ENCODE measurements at places on chromosomes 3 and 15.

DNA sequence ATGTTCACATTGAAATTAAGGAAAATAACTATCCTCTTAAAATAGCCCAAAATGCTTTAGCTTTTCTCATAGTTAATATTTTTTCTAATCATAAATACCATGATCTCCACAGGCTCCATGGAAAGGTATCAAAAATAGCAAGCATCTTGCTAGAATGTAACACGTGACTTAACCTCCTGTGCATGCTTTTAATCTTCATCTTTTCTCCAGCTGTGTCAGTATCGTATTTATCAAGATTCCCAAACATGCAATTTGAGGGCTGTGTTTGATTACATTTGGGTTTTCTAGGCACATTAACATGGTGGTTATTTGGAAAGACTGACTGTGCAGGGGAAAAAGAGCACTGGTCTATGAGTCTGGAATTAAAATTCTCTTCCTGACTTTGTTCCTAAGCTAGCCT lies 472.5 kb upstream of the MCTP2 start:
- DNase-seq = no peak

GRCh38 chr15:72365844-72366243 lies 10.0 kb downstream of the HEXA start:
- no peak for DNase-seq

GRCh38 chr3:142348460-142348859 lies 99.4 kb downstream of the XRN1 start:
- no peak for DNase-seq

- DNase-seq = peak; percentile 37
Observed at GRCh38 chr3:46089237-46090011, 62.1 kb upstream of the XCR1 start.

DNA sequence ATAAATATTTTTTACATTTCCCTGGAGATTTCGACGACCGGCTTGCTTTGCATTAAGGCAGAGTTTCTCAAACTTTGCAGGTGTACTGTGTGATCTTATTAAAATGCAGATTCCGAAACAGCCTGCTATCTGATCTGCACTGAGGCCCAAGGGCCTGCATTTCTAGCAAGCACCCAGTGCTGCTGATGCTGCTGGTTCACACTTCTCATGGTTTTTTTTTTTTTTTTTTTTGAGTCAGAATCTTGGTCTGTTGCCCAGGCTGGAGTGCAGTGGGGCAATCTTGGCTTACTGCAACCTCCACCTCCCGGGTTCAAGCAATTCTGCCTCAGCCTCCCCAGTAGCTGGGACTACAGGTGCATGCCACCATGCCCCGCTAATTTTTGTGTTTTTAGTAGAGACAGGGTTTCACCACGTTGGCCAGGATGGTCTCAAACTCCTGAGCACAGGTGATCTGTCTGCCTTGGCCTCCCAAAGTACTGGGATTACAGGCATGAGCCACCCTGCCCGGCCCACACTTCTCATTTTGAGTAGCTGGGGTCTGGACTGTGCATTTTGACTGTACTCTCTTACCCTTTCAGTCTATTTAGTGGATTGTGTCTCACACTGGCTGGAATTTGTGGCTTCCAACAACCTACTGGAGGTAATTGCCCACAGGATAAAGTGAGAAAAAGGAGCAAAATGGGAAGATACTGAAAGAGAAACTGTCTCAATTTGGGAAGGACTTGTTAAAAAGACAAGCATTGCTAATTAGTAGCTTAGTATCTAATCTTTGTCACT lies 94.1 kb downstream of the ITPR1 start:
- no peak for DNase-seq

DNA sequence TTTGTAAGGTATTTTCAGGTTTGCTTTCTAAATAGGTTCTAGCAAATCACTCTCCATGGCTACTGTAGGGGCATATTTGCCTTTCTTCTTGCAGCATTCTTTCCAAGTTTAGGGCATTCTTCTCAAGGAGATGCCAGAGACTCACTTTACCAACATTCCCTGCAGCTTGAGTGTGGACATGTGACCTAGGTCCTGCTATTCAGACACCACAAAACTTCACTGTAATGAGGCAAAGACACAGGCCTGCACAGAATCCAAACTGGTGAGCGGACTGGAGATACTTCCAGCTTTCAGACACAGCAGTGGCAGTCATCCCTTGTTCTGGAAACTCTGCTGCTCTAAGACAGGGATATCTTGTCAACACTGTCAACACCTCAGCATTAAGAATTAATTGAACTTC lies 146.4 kb upstream of the PFN2 start:
- no peak for DNase-seq

DNA sequence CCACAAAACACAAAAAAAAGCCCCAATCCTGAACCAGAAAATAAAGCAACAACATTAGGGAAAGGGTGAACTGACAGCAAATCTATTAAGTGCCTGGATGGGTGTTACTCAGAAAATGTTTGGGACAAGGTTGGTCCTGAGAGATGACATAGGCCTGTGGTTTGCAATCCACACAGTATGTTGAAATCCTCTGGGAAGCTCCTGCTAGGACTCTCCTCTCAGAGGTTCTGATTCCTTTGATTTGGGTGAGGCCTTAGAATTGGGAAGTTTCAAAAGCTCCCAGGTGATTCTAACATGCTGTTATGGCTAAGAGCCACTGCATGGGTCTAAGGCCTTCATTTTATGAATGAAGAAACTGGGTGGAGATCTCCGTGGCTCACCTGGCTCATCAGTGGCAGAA lies 18.4 kb downstream of the CLDN1 start:
- DNase-seq = no peak

- DNase-seq = no peak
Observed at GRCh38 chr3:25910105-25910504, 120.2 kb downstream of the OXSM start.

GRCh38 chr3:154089421-154090420 lies 31.5 kb upstream of the ARHGEF26 start:
- DNase-seq = no peak

DNA sequence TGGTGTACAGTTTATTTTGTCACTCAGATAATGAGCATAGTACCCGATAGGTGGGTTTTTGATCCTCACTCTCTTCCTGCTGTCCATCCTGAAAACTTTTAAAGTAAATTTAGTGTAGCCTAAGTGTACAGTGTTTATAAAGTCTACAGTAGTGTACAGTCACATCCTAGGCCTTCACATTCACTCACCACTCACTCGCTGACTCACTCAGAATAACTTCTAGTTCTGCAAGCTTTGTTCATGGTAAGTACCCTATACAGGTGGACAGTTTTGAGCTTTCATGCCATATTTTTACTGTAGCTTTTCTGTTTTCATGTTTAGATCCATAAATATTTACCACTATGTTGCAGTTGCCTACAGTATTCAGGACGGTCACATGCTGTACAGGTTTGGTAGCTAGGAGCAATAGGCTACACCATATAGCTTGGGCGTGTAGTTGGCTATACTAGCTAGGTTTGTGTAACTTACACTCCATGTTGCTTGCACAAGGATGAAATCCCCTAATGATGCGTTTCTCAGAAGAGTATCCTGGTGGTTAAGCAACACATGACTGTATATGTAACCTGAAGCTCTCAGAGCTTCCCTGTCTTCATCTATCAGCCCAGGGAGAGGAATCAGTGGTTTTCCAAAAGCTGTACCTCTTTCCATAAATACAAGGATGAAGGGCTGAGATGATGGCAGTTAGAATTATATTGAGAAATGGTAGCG lies 87.6 kb upstream of the SLC25A26 start:
- no peak for DNase-seq

GRCh38 chr3:166209701-166210100 lies 372.5 kb upstream of the BCHE start:
- DNase-seq = no peak

DNA sequence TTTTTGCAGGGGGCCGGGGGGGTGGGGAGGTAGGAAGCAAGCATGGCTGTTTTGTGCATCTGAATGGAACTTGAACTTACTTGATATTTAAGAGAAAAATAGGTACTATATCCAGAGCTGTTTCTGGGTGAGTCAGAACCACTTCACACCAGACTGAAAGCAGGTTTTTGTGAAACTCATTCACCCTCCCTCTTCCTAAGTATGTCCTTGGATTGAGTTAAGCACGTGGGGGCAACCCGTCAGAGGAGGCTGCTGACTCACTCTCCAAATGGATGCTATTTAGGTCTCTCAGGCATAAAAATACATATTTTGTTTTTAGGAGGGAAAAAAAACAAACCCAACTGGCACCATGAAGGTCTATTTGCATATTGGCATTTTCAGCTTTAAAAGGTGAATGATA lies 270.3 kb downstream of the RYR3 start:
- DNase-seq = peak; percentile 31

DNA sequence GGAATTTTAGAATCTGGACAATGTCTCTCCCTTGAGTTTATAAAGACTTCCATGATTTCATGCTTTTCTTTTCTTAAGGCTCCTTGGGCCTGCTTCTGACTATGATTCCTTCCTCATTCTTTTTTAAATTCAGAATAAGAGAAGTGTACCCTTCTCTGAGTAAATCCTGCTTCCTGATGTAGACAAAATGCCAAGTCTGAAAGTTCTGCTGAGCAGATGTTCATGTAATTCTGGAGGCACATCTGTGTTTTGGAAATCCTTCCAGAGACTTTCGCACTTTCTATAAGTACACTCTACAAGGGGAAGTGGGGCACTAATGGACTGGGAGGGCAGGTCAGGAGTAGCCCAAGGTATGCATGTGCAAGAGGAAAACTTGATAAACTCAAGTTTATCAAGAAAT lies 24.8 kb downstream of the TPM1 start:
- no peak for DNase-seq

DNA sequence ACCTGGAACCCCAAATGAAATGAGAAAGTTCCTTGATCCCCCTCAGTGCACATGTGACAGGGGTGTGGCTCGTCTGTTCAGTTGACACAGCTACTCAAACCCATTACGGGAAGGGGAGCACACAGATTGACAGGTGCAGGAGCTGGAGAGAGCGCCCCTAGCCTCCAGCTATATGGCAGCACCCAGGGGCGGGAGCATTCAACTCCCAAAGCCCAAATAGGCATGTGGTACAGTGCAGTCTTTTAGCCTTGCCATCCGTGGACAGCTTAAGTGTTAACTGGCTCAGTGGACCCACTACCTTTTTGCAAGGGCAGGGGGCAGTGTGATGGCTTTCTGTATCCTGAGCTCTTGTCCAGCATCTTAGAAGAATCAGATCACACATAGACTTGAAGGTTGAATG lies 1374.2 kb upstream of the ALCAM start:
- no peak for DNase-seq

- DNase-seq = no peak
Observed at GRCh38 chr3:162337630-162338029, 841.0 kb downstream of the OTOL1 start.

- no peak for DNase-seq
Observed at GRCh38 chr3:111592936-111593335, 2.2 kb downstream of the ZBED2 start.

- DNase-seq = no peak
Observed at GRCh38 chr15:81785181-81785580, 260.6 kb downstream of the MEX3B start.

DNA sequence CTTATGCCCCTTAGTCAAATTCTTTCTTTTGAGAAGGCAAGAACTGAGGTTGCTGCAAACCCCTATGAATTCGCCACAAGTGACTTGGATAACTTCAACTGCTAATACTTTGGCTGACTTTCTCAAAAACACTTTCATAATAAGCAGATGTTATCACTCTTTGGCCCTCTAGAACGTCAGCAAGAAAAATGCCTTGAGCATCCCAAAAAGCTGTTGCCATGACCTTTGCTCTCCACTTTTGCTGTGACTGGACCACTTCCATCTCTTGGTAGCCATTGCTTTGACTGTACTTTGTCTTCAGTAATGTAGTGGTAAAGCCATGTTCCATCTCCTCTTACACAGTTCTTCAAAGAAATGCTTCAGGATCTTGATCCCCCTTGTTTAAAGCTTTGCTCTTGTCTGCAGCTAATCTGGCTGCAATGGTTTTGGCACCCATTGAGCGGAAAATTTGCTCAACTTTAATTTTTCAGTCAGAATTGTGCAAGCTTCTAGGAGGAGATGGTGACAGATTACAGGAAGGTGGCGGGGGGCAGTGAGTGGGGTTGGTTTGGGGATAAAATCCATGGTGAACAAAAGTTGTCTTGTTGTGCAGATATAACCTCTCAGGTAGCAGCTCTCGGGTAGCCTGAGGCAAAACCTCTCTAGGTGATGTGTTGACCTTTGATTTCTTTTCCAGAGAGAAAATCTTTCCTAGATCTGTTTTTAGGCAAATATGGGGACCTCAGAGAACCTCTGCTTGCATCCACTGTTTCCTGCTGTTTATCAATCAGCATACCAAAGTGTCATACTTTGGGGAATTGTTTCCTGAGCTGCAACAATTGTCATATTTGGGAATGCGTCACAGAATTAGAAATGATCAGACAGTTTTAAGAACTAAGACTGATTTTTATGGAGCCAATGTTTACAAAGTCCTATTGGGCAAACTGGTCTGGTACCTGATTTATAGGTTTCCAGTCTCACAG lies 83.6 kb downstream of the CCR1 start:
- no peak for DNase-seq

DNA sequence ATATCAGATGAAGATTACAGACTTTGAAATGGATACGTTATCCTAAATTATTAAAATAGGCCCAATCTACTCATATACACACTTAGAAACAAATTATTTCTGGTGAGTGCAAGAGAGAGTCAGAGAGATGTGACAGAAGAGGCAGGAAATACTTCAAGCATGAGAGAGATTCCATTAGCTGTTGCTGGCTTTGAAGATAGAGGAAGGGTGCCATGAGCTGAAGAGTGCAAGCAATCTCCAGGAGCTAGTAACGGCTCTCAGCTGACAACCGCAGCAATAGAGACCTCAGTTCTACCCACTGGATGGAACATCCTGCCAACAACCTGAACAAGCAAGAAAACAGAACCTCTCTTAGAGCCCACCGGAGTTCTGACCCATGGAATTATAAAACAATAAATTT lies 270.7 kb upstream of the SLITRK3 start:
- no peak for DNase-seq

GRCh38 chr3:73549051-73549600 lies 75.6 kb downstream of the PDZRN3 start:
- no peak for DNase-seq

Measured in head of caudate nucleus (tissue), 42 donors.